ENCODE measurements at places on chromosomes 3 and 15.

DNA sequence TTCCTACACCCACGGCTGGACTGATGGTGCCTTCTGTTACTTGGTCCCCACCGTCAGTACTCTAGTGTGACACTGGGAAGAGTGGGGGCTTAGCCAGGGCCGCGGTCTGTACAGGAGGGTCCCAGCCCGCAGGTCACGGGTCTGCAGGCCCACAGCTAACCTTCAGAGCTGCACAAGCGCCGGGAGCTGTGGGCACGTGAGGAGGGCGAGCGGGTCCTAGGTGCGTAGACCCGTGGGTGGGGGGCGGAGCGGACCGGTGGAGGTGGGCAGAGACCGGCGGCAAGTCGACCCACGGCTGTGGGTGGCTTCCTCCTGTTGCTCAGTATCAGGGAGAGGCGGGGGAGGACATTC, 1.2 kb downstream of the TNFAIP8L3 start:
- no peak for DNase-seq

DNA sequence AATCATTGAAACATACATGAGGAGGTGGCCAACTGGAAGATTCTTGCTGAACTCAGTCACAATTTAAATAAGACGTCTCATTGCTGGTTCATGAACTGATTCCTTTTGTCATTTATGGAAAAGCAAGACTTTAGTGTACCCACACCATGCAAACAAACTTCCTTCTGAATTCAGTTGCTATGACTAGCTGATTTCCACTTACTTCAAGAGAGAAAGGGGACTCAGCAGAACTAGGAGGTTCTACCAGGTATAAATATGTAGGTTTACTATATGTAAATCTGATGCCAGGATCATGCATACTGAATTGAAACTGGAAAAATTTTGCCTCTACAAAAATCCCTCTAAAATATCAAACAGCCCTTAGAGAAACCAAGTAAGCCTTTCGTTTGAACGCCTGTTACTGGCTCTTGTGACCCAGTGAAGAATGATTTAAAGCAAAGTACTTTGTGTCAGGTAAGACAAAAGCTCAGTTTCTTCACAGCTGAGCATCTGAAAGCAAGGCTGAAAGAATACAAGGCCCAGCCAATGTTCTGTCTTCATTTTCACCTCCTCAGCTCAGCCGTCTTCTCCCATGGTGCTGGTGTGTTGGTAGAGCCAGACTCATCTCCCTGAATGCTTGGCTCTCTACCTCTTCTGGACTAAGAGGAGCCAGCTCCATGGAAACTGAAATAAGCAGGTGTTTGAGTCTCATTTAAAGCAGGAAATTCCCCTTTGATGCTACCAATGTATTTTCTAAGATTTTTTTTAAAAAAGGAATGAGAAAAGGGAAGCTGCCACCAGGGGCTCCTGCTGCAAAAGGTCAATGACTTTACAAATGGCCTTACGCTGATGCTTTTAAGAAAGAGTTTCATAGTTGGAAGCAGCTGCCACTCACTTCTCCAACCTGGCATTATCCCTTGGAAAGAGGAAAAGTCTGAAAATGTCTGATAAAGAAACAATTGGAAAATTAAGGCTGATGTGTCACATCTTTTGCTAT, 301.6 kb downstream of the EFHB start:
- DNase-seq: no peak

- no peak for DNase-seq
These were observed 666.0 kb upstream of the NR2F2 start for GRCh38 chr15:95664450-95664849.

GRCh38 chr3:132537297-132537696, 59.8 kb upstream of the ACKR4 start:
- DNase-seq: no peak

DNA sequence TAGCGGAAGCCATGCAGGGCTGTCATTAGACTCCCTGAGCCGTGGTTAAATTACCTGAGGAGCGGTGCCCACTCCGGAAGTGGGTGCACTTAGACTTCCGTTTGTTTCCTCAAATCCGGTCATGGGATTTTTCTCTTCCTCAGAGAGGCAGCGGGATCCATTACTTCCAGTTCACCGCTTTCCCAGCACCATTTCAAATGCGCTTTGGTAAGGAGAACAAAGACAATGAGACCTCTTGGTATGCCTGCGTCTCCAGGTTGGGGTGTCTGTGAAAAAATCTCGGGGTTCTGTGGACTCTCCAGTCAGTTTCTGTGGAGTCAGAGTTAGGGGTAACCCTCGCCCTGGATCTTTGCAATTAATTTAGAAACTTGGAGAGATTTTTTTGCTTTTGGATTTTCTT, 132.3 kb upstream of the PTPRG start:
- no peak for DNase-seq

GRCh38 chr3:49158792-49159191, 7.3 kb downstream of the CCDC71 start:
- DNase-seq: no peak

GRCh38 chr3:76107935-76108570, 322.7 kb upstream of the ZNF717 start:
- DNase-seq: peak; percentile 58

DNA sequence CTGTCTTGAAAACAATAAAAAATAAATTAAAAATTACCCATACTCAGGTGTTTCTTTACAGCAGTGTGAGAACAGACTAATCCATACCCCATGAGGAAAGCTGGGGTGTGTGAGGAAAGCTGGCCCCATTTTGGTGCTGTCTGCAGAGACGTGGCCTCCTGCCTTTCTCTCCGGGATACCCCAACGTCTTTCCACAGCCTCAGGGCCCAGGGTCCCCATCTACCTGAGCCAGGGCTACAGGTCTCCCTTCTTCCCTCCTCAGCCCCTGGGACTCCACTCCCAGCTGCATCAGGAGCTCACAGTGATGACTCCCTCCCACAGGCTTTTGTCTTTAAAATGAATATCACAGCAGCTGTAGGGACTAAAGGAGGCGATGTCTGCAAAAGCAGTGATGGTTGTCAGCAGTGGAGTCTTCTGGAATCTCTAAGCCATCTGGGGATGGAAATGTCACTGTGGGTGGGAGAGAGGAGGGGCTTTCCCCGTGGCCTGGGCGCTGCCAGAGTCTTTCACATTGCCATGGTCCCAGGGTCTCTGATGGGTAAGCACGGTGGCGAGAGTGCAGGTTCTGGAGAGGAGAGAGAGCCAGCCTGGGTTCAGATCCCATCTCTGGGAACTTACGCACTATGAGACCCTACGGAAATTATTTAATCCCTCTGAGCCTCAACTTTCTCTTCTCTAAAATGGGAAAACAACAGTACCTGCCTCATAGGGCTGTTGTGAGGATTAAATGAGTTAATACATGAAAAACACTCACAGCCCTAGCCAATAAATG, 259.3 kb downstream of the PLCL2 start:
- DNase-seq: no peak

DNA sequence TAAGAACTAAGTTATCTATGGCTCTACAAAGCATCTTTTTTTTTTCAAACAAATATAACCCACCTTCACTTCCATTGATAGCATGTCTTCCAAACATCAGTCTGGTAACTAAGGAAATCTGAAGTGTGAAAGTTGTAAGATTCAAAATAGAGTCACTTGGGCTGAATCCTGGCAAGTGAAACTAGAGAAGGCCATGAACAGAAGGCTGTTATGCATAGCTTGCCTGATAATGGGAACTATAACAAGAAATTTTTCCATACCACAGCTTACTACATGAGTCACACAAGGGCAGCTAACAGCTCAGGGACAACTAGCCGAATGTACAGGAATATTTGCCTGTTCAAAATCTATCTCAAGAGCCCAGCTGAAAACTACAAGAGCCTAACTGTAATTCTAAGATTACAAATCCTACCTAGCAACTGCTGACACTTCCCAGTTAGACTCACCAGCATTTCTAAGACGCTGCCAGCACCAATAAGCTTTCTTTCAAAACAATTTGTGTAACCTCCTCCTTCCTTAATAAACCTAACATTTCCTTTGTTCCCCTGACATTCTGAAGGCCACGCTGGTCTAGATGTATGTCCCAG, 1066.5 kb downstream of the PLOD2 start:
- DNase-seq: no peak

- DNase-seq: no peak
These were observed 409.0 kb downstream of the TUSC7 start for GRCh38 chr3:117118604-117119003.

- peak; percentile 75 for DNase-seq
These were observed 61.4 kb upstream of the ADAMTSL3 start for GRCh38 chr15:83592370-83593040.

- no peak for DNase-seq
These were observed 43.9 kb downstream of the THBS1 start for GRCh38 chr15:39624806-39625205.

DNA sequence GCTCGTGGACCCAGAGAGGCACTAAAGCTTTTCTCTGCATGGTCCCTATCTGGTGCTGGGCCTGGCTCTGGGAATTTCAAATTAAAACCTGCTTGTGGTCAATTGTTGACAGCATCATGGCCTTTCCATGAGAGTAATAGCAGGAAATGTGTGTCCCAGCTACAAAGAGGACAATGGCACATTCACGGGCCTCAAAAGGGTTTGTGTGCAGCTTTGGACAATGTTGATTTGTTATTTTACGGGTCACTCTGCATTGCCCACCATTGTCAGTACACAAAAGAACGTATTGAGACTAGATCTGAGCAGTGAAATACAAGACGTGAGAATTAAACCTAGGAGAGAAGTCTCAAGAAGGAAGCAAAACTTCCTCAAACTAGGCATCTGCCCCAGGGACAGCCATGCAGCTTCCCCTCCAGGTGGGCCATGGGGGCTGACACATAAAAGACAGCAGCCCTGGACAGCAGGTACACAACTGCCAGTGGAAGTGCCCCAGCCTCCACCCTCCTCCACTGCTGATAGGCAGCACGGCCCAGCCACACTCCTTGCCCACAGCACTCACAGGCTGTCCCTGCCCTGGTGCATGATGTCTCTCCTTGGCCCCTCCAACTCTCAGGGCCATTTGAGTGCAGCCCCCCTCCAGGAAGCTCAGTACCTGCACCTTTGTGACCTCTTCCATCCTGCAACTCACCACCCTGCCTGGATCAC, 15.9 kb upstream of the LTF start:
- DNase-seq: no peak

GRCh38 chr15:88605189-88606069, 15.7 kb upstream of the AEN start:
- DNase-seq: peak; percentile 80

- DNase-seq: no peak
These were observed 241.6 kb upstream of the ZPLD1 start for GRCh38 chr3:102193255-102193654.

GRCh38 chr15:32717426-32718226, at the start of gene GREM1:
TSS of gene GREM1 (plus strand) at chr15:32718004. CDS start at chr15:32730691, 12,687 bp downstream.
- DNase-seq: peak; percentile 27

- no peak for DNase-seq
These were observed 331.1 kb downstream of the C3orf38 start for GRCh38 chr3:88480822-88481221.
